ENCODE measurements at places on chromosomes 4 and X. TPM values are rescaled to one million over a fixed set of nuclear protein-coding genes. Genes with fewer than 3 reads are reported as not detected.

DNA sequence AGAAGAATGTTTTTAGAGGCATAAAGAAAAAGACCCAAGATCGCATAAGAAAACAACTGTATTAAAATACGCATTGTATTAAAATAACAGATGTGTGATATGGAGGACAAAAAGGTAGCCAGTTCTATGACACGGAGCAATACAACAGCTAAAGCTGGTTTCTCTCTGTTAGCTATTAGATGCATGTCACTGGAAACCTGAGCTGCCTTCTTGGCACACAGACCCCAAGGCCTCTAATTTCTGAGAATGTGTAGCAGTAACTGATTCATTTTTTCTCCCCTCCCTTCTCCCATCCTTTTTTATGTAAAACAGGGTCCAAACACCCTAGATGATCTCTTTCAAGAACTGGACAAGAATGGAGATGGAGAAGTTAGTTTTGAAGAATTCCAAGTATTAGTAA is 4.1 kb downstream of the S100G start:
- no peak for DNase-seq

GRCh38 chr4:152165146-152165545 is 370.7 kb downstream of the FBXW7 start:
- DNase-seq, result no peak

DNA sequence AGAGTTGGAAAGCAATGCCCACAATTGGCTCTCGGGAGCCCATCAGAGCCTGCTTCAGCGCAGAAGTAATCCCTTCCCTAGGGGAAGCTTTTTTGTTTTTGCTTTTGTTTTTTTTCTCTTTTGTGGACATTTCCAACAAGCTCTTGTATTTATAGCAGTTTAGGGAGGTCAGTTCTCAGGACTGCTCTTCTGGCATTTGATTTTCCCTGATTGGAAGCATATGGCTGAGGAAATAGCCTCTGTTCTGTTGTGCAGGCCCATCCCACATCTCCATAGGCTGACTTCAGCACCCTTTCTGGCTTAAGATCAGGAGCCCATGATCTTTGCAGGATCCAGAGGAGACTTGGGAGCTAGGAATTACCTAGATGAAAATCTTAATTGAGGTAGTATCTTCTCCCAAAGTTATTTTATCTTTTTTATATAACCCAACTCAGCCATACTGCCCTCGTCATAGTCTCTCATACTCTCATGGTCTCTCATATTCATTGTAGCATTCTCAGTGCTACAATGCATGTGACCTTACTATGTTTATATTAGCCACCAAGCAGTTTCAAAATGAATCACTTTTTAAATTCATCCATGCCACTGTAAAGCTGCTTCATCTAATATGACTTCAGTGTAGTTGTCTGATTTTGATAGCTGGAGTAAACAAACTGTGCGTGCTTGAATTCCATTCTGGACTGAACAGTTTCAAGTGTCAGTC is 16.7 kb downstream of the PAGE4 start:
- no peak for DNase-seq

GRCh38 chrX:19725641-19726040 is 161.8 kb downstream of the SH3KBP1 start:
- no peak for DNase-seq

The DUX4 gene
- polyA plus RNA-seq, result not detected

DNA sequence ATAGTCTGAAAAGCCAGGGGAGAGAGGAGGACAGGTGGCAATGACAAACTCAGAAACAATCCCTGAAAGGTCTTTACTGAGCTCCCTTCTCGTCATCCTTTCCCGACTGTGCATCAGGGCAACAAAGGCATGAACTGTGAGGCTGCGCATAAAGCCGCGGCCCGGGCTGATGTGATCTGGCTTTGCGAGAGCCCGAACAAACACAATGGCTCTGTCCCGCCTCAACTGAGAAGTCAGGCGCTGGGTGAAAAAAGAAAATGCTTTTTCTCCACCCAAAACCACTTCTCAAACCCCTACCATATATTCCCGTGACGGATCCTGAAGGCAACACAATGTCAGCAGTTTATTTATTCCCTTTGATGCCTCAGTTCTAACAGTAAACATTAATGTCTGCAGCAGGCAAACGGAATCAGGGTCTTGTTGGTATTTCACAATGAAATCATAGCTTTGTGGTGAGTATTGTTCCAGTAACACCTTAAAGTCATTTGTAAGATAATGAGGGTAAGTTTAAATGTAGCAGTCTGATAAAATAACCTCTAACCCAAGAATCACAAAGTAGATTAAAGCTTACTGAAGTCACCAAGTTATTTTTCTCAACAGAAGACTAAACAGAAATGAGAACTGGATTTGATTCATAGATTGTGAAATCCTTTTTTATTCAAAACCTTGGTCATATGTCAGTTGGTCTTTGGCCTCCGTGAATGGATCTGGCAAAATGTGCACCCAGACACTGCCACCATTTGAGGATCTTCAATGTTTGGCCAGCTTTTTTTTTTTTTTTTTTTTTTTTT is 67.4 kb downstream of the APBB2 start:
- no peak for DNase-seq

DNA sequence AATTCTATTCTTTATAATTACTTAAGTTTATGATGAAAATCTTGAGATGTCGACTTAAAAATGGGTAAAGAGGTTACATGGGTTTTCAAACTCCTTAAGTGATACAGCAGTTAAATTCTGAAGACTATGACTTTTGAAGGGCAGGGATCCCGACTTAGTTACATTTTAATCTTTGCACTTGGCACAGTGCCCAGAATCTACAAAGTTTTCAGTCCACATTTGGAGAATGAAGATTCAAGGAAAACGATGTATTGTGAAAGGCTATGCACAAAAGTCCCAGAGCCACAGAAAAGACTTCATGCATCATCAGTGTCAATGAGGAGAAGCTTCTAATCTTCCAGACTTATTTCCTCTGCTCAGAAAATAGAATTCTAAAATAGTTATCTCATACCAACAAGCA is 36.3 kb upstream of the GRPR start:
- no peak for DNase-seq

DNA sequence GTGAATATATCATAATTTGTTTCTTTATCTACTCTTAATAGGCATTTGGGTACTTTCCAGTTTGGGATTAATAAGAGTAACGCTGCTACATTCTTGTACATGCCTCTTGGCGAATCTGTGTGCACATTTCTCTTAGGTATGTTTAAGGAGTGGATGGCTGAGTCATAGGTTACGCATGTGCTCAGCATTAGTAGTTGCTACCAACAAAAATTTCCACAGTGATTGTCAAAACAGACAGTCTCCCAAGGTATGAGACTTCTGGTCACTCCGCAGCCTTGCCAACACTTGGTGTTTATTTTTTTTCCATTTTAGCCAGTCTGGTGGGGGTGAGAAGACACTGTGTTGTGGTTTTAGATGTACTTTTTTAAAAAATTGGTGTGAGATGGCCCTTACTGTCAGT is 44.6 kb downstream of the FGFBP1 start:
- no peak for DNase-seq

The SLC6A14 gene
- not detected for polyA plus RNA-seq

DNA sequence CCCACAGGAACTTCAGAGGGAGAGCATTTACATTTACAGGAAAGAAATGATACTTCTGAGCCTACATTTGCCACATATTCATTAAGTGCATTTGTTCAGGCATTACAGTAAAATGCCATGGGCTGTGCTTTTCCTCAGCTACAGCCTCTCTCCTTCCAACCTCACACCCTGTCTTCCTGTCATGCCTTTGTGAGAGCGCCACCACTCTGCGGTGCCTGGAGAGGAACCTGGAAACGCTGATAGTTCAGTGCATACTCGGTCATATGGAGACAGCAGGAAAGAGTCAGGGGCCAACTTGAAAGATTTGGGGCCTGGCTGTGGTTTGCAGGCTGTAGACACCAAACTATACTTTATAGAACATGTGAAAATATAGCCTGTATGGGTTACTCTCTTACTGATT is 40.5 kb downstream of the NFKB1 start:
- DNase-seq, result no peak

The GPR34 gene
- 1.3 TPM for polyA plus RNA-seq

- no peak for DNase-seq
Measured at GRCh38 chrX:41526925-41527324, 79.8 kb downstream of the NYX start.

- no peak for DNase-seq
Measured at GRCh38 chrX:25226151-25226550, 210.4 kb upstream of the ARX start.

- no peak for DNase-seq
Measured at GRCh38 chr4:106565727-106566126, 197.1 kb upstream of the GIMD1 start.

DNA sequence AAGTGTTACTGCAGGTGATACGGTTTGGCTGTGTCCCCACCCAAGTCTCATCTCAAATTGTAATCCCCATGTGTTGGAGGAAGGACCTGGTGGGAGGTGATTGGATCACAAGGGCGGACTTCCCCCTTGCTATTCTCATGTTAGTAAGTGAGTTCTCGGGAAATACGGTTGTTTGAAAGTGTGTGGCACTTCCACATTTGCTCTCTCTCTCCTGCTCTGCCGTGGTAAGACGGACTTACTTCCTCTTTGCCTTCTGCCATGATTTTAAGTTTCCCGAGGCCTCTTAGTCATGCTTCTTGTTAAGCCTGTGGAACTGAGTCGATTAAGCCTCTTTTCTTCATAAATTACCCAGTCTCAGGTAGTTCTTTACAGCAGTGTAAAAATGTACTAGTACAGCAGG is 65.2 kb upstream of the SLC7A11 start:
- no peak for DNase-seq

DNA sequence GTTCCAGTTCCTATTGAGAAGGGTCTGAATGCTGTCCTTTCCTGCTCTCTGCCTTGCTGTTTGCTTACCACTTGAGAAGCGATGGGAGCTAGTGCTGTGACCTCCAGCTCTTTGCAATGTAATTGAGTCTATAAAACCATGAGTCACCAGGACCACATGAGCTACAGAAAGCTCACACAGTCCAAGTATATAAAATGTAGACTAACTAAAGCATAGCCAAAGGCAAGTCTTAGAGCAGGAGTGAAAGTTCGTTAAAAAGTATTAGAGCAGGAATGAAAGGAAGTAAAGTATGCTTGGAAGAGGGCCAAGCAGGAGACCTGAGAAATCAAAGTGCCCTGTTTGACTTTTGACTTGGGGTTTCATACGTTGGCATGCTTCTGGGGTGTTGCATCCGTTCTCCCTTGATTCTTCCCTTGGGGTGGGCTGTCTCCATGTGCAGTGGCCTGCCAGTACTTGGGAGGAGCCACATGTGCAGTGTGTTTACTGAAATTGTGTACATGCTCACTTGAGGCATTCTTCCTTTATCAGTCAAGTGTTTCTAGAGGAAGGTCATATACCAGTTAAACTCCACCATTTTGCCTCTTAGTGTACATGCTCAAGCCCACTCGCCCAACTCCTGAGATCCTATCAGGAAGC is 71.3 kb upstream of the KIT start:
- DNase-seq, result no peak

The SHROOM3 gene
- polyA plus RNA-seq, result 32.4 TPM

DNA sequence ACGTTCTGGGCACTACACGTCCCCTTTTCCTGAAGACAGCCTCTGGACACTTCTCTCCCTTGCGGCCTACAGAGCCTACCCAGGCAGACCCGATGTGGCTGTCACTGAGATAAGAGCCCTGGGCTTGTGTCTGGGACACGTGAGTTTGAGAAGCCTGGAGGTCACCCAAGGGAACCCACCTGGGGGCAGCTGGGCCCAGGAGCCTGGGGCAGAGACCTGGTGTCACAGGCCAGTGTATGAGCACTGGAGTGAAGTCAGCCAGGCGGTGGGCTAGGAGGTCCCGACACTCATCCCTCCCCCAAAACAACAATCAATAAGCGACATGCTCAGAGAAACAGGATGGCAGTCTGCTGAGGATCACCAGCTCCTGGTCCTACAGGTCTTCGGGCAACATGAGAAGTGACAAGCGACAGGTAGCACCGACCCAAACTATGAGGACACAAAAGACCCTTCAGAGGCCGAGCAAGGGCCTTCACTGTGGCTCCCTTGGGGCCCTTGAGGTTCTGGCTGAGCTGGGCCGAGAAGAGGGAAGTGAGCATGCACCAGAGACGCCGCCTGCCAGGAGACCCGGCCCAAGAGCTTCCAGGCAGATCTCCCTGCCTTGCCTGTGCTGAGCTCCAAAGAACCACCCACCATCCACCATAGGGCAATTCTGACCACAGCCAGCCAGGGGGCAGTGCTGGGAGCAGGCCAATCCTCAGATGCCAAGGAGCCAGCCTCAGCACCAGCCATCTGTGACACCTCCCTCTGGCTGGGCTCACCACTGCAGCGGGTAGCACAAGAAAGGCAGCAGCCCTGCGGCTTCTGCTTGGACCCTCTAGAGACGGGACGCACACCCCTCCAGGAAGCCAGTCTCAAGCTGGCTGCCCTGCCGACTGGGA is 11.0 kb upstream of the DUSP9 start:
- no peak for DNase-seq

The ANXA10 gene
- polyA plus RNA-seq, result not detected

The BCOR gene
- 6.7 TPM for polyA plus RNA-seq

The F8A3 gene
- polyA plus RNA-seq, result not detected

The PPP4R3C gene
- polyA plus RNA-seq, result not detected

- no peak for DNase-seq
Measured at GRCh38 chr4:101931619-101932018, 141.1 kb downstream of the BANK1 start.

GRCh38 chrX:19133231-19133630 is 11.0 kb upstream of the ADGRG2 start:
- DNase-seq, result no peak

GRCh38 chrX:36581030-36581429 is 427.1 kb upstream of the FAM47C start:
- DNase-seq, result no peak

The ZNF630 gene
- polyA plus RNA-seq, result 1.3 TPM

- no peak for DNase-seq
Measured at GRCh38 chrX:69037786-69038185, 127.5 kb downstream of the PJA1 start.

GRCh38 chrX:2516623-2517022 is 15.8 kb upstream of the DHRSX start:
- no peak for DNase-seq

- no peak for DNase-seq
Measured at GRCh38 chr4:58192217-58192616, 1082.0 kb upstream of the IGFBP7 start.

DNA sequence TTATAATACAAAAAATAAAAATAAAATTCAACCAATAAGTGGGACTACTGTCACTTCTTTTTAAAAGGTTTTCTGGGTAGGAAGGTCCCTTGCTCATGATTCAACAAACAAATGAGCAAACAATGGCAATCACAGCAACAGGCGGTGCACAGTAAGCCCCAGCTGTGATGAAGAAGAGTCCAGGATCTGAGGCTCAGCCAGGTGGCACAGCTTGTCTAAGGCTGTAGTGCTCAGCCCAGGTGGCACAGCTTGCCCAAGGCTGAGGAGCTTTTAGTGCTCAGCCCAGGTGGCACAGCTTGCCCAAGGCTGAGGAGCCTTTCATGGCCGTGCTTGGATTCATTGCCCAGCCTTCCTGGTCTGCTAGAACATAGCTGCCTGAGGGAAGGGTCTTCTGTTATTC is 75.0 kb downstream of the ZFYVE28 start:
- no peak for DNase-seq

DNA sequence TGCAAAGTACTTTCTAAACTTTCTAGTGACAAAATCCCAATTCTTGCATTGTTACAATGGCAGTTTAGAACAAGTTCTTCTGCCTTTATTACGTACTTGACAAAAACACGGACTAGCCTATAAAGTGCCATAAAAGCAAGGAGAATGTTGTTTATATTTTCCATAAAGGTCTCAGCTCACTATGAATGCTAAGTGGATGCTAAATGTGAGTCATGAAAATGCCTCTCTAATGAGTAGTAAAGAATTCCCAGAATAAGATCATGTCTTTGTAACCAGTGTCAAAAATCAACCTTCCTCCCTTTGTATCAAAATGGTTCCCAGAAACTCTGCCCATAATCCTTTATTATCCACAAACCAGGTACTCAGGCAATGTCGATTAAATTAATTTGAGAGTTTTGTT is 539.8 kb upstream of the SLIT2 start:
- DNase-seq, result no peak

The RNF175 gene
- 0.53 TPM for polyA plus RNA-seq

All from heart left ventricle (tissue), 16 donors.